ENCODE measurements at places on chromosomes 2 and 18.

DNA sequence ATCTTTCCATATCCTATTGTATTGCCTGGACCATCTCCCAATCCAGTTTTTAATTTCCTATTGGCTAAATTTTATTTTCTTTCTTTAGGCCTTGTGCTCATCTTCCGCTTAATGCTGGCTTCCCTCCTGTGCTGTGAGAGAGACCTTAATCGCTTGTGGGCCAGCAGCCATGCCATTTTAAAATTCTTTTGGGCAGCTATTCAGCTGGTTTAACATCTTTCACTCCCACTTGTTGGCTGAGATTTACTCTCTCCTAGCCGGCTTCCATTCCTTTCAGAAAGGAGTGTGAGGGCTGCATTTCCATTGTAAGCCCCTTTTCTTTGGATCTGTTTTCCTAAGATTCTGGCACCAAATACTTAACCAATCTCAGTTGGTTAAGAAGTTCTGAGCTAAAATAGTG, 140.9 kb upstream of the RASGRP3 start:
- no peak overlapping the region for H3K4me3 ChIP-seq
- H3K4me1 ChIP-seq = no peaks in the 10 kb centered on the region
- no peak for DNase-seq
- no peaks in the 10 kb centered on the region for H3K36me3 ChIP-seq
- no peaks in the 10 kb centered on the region for H3K27me3 ChIP-seq
- no peak overlapping the region for H3K27ac ChIP-seq

DNA sequence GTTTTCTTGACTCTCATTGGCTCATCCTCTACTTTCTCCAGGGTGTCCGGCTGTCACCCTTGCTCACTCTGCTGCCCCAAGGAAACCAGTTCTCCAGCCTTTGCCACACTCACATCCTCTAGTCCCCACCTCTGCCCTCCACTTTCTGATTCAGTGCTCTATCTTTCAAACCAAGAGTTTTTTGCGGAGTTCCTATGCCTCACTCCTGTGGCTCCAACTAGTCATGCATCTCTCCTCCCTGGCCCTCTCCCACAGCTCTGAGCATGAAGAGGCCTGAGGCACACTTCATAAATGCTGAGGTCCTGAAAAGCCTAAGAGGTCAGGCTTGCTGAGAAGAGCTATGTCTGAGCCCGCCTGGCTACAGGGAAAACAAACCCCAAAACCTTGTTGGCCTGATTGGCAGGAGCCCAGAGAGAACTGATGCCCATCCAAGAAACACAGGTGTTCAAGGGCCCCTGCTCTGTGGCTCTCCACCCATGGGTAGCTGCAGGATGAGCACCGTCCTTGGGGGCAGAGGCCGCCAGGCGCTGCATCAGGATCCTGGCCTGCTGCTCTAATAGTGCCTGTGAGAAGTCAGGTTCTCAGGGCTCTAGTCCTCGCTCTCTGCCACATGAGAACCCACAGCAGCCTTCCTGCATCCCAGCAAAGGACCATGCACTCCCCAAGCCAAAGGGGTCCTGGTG, 42.1 kb downstream of the HS1BP3 start:
- DNase-seq = no peak
- no peak overlapping the region for H3K4me3 ChIP-seq
- no peak overlapping the region for H3K27ac ChIP-seq
- no peaks in the 10 kb centered on the region for H3K36me3 ChIP-seq

DNA sequence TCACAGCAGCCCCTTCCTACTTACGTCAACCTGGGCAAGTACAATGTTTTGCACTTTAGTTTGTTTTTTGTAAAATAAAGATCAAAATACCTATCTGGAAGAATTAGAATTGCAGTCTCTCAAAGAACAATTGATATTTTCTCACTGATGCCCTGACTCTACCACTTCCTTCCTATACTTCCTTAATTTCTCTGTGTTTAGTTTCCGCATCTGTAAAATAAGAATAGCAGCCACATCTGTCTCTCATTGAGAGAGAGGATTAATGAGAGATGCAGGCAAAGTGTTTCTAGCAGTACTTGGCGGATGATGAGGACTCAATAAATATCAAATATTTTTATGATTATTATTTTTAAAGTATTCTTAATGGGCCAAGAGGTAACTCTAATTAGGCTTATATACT, 122.6 kb upstream of the PIEZO2 start:
- H3K27ac ChIP-seq = no peak overlapping the region
- no peaks in the 10 kb centered on the region for H3K36me3 ChIP-seq

- no peak for DNase-seq
- H3K4me1 ChIP-seq = no peaks in the 10 kb centered on the region
- H3K27me3 ChIP-seq = no peaks in the 10 kb centered on the region
- no peaks in the 10 kb centered on the region for H3K36me3 ChIP-seq
Measured at GRCh38 chr18:57475903-57476302, 40.7 kb downstream of the ONECUT2 start.

DNA sequence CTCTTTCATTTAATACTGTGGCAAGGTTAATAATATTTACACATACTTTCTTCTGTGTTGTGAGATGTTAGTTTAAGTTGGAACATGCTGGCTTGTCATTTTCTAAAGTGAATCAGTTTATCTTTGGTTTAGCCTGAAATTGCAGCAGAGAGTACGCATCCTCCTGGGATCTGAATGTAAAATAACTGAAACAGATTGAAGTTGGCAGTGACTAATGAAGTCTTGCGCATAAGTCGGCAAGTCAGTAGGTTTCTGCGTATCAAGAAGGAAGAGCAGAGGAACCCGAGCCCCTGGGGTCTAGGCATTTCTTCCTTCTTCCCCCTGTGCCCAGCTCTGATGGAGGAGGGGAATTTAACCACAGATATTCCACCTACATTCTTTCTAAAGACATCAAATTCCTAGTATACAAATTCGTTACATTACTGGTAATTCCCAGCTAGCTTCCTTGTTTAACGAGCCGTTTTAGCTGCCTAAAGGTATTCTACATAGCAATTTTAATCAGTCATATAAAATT, 392.1 kb upstream of the RAB12 start:
- H3K36me3 ChIP-seq = no peaks in the 10 kb centered on the region
- DNase-seq = no peak
- H3K27me3 ChIP-seq = no peaks in the 10 kb centered on the region
- H3K27ac ChIP-seq = no peak overlapping the region
- no peaks in the 10 kb centered on the region for H3K4me1 ChIP-seq
- H3K4me3 ChIP-seq = no peak overlapping the region

- H3K4me3 ChIP-seq = no peak overlapping the region
- no peaks in the 10 kb centered on the region for H3K27me3 ChIP-seq
- no peaks in the 10 kb centered on the region for H3K4me1 ChIP-seq
- H3K36me3 ChIP-seq = no peaks in the 10 kb centered on the region
- no peak overlapping the region for H3K27ac ChIP-seq
Measured at GRCh38 chr2:89850481-89850880, 1159.0 kb downstream of the RPIA start.

DNA sequence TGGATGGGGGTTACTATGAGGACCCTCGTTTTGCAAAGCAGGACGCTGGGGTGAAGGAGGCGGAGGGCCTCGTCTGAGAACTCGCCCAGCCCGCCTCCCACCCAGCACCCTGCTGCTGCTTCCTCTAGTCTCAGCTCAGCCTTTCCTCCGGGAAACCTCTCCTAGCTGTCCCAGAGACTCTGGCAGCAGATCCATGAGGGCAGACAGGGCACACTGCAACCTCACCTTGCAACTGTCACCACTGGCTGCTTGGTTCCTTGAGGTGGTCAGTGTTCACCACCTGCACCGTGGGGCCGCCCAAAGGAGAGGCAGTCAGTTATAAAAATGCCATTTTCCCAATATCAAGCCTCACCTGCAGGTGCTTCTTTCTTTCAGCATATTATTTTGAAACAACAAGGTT, 45.6 kb downstream of the PARD6G start:
- H3K27me3 ChIP-seq = peaks cover 2% of the 10 kb centered on the region
- H3K36me3 ChIP-seq = no peaks in the 10 kb centered on the region
- H3K27ac ChIP-seq = no peak overlapping the region
- no peaks in the 10 kb centered on the region for H3K4me1 ChIP-seq
- H3K4me3 ChIP-seq = no peak overlapping the region

GRCh38 chr2:127471286-127471988, 53.2 kb downstream of the PROC start:
- no peaks in the 10 kb centered on the region for H3K4me1 ChIP-seq
- H3K27ac ChIP-seq = no peak overlapping the region
- no peak overlapping the region for H3K4me3 ChIP-seq
- peaks cover 4% of the 10 kb centered on the region for H3K36me3 ChIP-seq
- no peak for DNase-seq
- H3K27me3 ChIP-seq = no peaks in the 10 kb centered on the region

DNA sequence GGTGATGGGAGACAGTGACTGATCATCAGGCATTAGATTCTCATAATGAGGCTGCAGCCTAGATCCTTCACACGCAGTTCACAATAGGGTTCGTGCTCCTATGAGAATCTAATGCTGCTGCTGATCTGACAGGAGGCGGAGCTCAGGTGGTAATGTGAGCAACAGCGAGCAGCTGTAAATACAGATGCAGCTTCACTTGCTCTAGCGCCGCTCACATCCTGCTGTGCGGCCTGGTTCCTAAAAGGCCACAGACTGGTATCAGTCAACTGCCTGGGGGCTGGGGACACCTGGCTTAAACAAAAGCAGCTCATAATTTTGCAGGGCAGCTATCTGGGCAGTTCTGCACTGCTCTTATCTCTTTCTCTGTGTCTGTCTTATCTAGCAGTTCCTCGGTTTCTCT, 20.4 kb upstream of the CD226 start:
- peak; percentile 51 for DNase-seq
- peaks cover 12% of the 10 kb centered on the region for H3K4me1 ChIP-seq
- peak overlapping the region; percentile 51 for H3K27ac ChIP-seq
- H3K36me3 ChIP-seq = no peaks in the 10 kb centered on the region
- no peak overlapping the region for H3K4me3 ChIP-seq

DNA sequence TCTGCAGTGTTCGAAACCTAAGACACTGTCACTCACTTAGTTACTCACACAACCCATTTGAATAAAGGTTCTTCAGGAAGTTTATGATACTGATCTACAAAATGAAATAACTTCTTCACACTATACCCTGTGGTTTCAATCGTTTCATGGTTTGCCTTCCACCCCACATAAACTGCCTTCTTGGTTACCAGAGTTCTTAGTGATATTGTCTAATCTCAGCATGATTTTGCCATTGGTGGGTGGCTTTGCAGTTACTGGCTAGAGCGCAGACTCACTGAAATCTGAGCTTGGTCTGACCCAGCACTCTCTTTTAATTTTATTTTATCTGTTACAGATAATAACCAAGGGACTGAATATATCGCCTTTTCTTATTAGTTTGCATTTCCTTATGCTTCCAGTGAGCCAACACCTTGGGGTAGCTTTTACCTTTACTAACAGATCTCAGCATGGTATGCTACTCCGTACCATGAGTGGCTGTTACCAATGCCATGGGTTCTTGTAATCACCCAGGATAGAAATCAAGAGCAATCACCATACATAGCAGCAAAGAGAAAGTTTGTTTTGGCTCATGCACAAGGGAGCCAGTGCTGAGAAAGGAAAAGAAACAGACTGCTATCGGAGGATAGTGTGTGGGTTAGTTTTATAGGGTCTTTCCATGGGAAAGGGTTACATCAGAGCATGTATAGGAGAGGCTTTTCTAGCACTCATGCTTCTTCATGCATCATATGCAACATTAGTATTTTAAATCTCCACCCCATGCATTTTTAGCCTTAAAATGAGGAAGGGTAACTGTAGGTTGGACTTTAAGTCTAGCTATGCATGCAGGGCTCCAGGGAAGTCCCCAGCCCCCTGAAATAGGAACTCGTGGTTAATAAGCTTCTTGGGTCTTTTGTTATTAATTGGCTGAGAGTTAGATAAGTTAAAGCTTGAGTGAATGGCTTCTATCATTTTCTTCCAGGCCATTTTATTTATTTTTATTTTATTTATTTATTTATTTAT, 33.3 kb downstream of the ANXA4 start:
- H3K36me3 ChIP-seq = no peaks in the 10 kb centered on the region
- H3K27ac ChIP-seq = peak overlapping the region; percentile 8
- no peaks in the 10 kb centered on the region for H3K27me3 ChIP-seq
- no peak for DNase-seq
- peaks cover 16% of the 10 kb centered on the region for H3K4me1 ChIP-seq
- H3K4me3 ChIP-seq = peak overlapping the region; percentile 3

DNA sequence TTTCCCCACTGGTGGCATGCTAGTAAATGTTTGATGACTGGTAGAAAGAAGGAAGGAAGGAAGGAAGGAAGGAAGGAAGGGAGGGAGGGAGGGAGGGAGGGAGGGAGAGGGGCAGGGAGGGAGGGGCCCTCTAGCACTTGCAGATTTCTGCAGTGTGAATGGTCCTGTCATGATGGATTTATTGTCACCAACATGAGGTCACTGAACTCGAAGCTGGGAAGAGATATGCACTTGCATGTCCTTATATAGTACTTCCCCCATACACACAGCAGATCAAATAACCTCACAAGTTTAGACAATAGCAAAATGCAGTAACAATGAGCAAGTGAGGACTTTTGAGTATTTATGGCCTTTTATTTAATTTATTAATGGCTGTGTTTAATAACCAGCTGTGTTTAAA, 44.5 kb upstream of the CXCR4 start:
- no peaks in the 10 kb centered on the region for H3K36me3 ChIP-seq
- H3K4me1 ChIP-seq = no peaks in the 10 kb centered on the region
- DNase-seq = no peak
- no peak overlapping the region for H3K27ac ChIP-seq
- no peaks in the 10 kb centered on the region for H3K27me3 ChIP-seq

GRCh38 chr2:136863874-136864273, 98.5 kb downstream of the THSD7B start:
- no peaks in the 10 kb centered on the region for H3K4me1 ChIP-seq
- H3K4me3 ChIP-seq = no peak overlapping the region
- DNase-seq = no peak
- no peaks in the 10 kb centered on the region for H3K36me3 ChIP-seq
- no peaks in the 10 kb centered on the region for H3K27me3 ChIP-seq

DNA sequence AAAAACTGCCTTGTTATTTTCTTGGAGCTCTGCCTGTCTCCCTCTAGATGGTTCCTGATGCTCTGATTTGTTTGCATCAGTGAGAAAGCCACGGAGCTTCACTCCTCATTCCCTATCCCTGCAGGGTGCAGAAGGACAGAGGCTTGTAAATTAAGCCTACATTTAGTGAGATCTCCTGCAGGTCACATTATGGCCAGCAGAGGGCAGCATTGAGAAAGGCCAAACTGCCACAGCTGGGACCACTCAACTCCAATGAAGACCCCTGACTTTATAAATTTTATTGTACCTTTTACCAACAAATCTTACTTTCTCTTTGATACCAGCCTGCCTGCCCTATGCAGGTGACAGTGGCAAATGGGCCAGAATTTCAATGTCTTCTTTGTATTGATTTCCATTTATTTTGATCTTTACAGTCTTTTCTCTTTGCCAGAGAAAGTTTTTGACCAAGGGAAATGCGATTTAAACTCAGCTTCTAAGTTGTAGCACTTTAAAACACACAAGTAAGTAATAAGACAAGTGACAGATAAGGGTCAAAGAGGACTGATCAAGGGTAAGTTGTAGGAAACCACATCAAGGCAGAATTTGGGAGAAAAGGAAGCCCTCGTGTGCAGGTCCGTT, 1029.1 kb upstream of the KLHL29 start:
- H3K27ac ChIP-seq = no peak overlapping the region
- H3K27me3 ChIP-seq = no peaks in the 10 kb centered on the region
- peak; percentile 3 for DNase-seq
- no peaks in the 10 kb centered on the region for H3K36me3 ChIP-seq
- H3K4me1 ChIP-seq = no peaks in the 10 kb centered on the region

GRCh38 chr18:52933356-52933755, 593.4 kb downstream of the DCC start:
- no peaks in the 10 kb centered on the region for H3K27me3 ChIP-seq
- no peak overlapping the region for H3K27ac ChIP-seq
- no peaks in the 10 kb centered on the region for H3K36me3 ChIP-seq

GRCh38 chr18:43681661-43682060, 404.4 kb upstream of the SYT4 start:
- no peaks in the 10 kb centered on the region for H3K27me3 ChIP-seq
- no peak overlapping the region for H3K27ac ChIP-seq
- no peaks in the 10 kb centered on the region for H3K36me3 ChIP-seq
- no peaks in the 10 kb centered on the region for H3K4me1 ChIP-seq
- H3K4me3 ChIP-seq = no peak overlapping the region
